NCI-H446 treated with DMSO at 0.1 percent for 48 hours (cell line): ENCODE measurements at places on chromosomes 4 and X.
A peak's percentile ranks its signal among the peaks of the same experiment; 100 is the strongest.

DNA sequence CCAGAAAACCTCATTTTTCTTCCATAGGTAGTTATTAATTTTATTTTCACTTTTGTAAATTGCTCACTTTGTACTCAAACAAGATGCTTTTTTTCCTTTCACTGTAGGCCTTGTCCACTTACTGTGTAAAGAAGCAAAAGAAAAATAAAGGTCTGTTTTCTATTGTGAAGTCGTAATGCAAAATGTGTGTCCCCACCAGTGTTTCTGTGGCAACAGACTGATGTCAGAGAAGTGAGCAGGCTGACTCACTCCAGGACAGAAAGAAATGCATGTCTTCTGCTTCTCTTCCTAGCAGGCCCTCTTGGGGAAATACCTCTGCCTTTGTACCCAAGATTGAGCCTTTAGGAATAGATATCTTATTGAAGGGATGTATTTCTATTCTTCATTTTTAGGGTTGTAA is 30.3 kb downstream of the INPP4B start:
- DNase-seq, result peak; percentile 29

GRCh38 chr4:164614999-164615398 is 138.9 kb upstream of the SMIM31 start:
- no peak for DNase-seq

DNA sequence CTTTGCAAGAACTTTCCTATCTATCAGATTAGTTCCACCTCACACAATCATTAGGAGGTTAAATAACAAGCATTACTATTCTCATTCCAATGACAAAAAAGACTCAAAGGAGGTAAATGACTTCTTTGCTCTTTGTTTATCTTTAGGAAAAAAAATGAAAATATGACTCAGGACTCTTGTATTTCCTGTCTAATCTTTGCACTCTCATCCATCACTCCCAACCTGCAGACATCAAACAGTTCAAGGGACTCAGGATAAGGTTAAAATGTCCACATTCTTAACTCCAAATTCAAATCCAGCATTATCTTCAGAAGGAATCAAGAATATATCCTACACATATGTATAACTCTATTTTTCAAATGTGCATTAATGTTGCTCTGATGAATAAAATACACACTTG is 139.6 kb downstream of the UNC5C start:
- DNase-seq, result no peak

- no peak for DNase-seq
Observed at GRCh38 chr4:30718641-30719453, 1.3 kb upstream of the PCDH7 start.

DNA sequence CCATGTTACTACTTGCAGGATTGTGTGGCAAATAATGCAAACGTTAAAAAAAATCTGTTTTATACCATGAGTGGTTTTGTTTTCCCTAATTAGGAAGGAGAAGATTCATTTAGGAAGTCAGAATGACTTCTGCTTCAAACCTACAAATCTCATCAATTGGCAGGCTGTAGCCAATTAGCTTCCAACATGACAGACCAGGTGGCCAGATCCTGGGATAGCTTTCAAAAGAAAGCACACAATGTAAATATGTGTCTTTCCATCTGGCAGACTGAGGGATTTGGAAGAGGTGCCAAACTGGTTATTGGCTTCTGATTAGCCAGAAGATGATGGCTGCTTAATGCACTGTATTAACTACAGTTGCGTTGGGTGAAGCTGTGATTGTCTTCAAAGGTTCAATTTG is 432.8 kb downstream of the ANKRD50 start:
- peak; percentile 83 for DNase-seq

- DNase-seq, result no peak
Observed at GRCh38 chr4:162509333-162509732, 345.5 kb upstream of the FSTL5 start.
